ENCODE measurements at places on chromosomes 3 and 15. TPM values are rescaled to one million over a fixed set of nuclear protein-coding genes. Genes with fewer than 3 reads are reported as not detected.

CFAP20DC gene
- total RNA-seq = 2.7 TPM

FANCD2OS gene
- not detected for total RNA-seq

ASB14 gene
- total RNA-seq = 0.05 TPM

CSPG5 gene
- 0.30 TPM for total RNA-seq

TMEM266 gene
- total RNA-seq = not detected

LRCH3 gene
- 35.3 TPM for total RNA-seq

C2CD4B gene
- not detected for total RNA-seq
